ENCODE measurements at places on chromosomes 2 and 18.

GRCh38 chr18:24208270-24209035 lies 69.6 kb downstream of the CABYR start:
- DNase-seq: no peak

GRCh38 chr2:109719871-109720270 lies 74.2 kb upstream of the RGPD5 start:
- no peak for DNase-seq

DNA sequence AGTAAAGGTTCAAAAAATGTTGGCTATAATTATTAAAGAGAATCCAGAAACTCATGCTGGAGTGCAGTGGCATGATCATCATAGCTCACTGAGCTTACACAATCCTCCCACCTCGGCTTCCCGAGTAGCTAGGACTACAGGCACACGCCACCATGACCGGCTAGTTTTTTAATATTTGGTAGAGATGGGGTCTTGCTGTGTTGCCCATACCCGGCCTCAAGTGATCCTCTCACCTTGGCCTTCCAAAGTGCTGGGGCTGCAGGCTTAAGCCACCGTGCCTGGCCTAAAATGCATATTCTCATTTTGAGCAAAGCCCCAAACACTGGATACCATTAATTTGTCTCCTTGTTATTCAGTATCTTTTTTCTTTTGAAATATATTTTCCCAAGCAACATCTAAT lies 32.4 kb downstream of the MEMO1 start:
- no peak for DNase-seq

DNA sequence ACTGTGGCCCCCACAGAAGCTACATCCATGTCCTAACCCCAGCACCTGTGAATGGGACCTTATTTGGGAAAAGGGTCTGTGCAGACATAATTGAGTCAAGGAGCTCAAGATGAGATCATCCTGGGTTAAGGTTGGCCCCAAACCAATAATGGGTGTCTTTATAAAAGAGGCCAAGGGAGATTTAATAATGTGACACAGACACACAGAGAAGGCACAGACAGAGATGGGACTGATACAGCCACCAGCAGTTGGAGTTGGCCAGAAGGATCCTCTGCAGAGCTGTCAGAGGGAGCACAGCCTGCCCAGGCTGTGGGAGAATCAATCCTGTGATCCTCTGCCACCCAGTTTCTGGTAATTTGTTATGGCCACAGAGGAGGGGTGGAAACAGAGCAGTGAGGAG lies 26.0 kb downstream of the SNORC start:
- DNase-seq: no peak

- DNase-seq: no peak
Observed at GRCh38 chr18:77004555-77005380, 127.8 kb downstream of the MBP start.

- DNase-seq: no peak
Observed at GRCh38 chr2:98099939-98100743, 13.2 kb downstream of the VWA3B start.

DNA sequence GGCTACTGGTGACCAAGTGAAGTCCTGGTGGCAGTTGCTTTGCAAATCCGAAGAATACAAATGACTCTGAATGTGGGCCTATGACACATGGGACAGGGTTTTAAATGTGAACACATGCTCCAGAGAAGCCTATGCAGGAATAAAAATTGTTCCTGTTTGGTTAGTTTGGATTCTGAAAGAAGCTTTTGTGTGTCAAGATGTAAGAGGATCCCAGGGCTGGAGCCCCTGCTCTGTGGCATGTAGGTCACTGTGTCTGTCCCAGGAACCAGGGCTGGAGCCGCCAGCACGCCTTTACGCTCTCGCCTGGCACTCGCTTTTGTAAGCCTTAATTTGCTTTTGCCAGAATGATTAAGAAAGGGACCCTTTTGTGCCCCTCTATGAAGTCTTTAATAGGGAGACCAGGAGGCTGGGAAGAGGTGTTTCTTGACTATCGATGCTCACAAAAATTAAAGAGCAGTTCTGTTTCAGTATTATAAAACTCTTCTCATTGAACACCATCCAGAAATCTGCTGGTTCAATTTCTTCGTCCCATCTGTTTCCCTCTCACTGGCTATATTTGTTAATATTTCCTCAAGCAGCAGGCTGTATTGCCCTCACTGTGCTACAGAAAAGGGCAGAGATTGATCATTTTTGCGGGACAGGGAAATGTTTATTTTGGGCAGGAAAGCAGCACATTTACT lies 532.7 kb upstream of the POU3F3 start:
- no peak for DNase-seq

DNA sequence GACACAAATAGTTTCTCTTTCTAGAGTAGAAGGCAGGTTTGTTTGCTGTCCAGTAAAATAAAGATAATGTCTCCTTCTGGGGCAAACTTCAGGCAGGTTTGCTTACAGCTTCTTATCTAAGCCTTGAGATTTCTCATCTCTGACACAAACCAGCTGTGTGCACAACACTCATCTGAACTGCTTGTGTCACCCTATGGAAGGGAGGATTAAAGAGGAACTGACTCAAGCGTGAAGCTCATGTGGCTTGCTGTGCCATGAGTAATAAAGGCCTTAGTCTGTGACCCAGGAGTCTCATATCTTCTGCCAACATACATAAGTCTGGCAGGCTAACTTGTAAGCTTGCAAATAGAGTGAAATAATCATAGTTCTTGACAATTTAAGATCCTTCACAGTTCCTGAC lies 24.2 kb upstream of the CPO start:
- peak; percentile 95 for DNase-seq

DNA sequence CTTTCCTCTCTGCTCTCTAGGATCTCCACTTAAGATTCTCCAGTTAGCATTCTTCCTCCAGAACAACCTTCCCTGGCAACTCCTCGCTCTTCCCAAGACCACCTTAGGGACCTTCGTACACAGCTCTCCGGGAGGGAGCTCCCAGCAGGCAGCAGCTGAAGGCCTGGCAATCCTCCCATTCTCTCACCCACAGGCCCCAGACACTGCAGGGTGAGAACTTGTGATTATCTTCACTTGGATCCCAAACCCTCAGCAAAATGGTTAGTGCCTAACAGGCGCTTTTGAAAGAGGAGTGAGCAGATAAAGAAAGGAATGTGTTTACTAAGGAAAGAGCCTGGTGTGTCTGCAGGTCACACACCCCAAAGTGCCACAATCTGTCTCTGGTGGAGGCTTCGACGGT lies 83.8 kb upstream of the SNTG2 start:
- DNase-seq: no peak

DNA sequence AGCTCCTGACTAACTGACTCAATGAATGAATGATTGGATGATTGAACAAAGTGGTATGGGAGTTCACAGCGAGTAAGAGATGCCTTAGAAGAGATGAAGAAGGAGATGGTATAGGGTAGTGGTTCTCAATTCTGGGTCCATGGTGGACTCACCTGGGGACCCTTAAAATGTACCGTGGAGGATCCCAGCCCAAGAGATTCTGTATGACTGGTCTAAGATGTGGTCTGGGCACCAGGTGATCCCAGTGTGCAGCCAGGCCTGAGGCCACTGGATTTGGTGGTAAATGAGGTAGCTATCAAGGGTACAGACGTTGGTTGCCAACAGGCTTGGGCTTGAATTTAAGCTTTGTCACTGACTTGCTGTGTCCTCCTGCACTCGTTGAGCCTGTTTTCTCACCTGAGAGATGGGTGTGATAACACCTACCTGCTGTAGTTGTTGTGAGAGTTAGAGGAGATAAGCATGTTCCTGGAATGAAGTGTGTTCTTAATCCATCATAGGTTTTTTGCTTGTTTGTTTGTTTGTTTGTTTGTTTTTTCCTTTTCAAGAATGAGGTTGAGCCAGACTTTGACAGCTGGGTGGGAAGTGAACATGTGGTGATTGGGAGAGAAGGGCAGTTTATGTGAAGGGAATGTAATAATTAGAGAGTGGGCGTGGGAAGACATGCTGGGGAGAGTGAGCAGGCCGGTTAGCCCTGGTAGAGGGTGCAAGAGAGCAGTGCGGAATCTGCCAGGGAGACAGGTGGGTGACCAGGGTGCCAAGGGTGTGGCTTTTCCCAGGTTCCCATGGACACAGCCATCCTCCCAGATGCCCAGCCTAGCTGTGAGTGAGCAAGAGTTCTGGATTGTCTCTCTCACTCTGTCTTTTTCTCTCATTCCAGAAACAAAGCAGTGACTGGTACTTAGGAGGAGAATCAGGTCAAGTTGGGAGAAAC lies 31.4 kb upstream of the IL1B start:
- no peak for DNase-seq

GRCh38 chr2:74789271-74789670 lies 44.7 kb upstream of the HK2 start:
- no peak for DNase-seq

DNA sequence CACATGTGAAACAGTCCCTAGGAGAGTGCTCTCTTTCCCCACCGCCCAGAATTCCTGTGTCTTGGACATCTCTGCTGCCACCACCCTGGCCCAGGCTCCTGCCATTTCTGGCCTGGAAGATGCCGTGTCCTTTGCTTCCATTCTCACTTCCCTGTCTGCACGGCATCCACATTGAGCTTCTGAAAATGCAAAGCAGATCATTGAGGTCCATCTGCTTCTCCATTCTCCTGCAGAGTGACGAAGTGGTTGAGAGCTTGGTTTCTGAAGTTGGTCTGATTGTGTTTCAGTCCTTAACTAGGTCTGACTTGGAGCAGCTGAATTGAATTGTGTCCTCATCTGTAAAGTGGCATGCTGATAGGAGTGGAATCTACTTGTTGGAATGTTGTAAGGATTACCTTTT lies 98.7 kb upstream of the MGAT5 start:
- DNase-seq: no peak

- DNase-seq: no peak
Observed at GRCh38 chr18:75216212-75216910, 5.8 kb downstream of the TSHZ1 start.

GRCh38 chr18:73933685-73934084 lies 213.9 kb downstream of the FBXO15 start:
- no peak for DNase-seq

DNA sequence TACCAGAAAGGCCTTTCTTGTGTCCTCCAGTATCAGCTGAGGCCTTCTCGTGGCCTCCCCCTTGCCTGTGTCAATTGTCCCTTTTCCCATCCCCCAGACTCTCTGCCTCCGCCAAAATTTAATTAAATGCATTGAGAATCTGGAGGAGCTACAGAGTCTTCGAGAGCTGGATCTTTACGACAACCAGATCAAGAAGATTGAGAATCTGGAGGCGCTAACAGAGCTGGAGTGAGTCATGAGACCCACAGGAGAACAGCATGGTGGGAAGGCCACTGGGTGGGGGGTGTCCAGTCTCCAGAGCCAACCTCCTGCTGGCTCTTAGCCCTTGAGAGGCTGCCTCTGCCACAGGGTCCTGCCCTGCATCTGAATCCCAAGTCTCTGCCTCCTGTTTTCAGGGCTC lies 8.8 kb downstream of the PPP1R7 start:
- DNase-seq: no peak

DNA sequence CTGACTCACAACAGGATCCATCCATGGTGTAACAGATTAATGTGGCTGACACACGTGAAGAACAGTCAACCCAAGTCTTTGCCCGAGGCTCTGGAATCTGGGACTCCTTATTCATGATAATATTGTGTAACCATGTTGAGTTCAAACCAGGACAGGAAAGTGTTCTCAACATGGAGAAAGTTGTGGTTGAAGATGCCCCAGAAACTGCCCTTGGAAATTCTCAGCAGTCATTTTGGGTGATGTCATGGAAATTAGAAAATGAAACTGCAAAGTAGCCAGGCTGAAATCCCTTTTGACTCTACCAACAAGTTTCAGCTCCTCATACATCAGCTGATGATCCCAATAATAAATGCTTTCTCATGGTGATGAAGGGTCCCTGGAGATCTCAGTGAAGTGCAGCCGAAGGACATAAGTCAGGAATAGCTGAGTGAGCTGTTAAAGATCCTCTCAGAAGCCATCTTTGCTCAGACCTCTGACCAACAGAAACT lies 307.7 kb downstream of the TNS1 start:
- DNase-seq: peak; percentile 88

DNA sequence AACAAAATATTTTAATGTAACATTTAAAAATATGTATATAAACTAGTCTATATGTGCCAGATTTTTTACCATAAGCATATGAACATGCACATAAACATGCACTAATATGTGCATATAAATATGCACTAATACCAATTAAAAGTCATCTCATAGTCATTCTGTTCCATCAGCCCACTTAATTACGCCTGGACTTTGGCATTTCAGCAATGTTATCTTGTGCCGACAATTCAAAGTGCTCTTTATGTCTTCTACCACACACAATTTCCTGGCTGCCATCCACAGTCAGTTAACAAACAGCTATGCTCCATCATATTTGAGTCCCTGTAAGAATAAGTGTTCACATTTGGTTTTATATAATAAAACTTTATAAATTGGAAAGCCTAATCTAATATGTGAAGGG lies 92.6 kb upstream of the TSPYL6 start:
- no peak for DNase-seq

DNA sequence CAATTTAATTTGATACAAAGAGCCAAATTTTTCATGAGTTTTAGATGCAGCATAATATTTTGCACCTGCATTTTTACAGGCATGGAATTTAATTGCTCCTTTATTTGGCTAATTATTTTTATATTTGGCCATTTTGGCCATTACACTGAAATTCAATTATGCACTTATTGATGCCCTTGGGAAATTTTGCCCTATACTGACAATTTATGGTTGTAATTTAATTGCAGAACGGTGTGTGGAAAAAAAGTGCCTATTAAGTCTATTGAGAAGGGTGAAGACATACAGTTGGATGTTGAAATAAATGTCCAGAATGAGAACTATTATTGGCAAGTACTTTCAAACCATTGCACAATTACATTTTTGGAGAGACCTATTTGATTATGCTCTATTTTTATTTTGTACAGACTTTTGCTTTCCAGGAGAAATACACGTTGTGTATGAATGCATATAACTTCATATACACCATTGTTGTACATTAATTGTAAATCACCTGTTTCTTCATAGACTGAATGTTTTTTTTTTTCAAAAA lies 1319.3 kb upstream of the CDH2 start:
- no peak for DNase-seq

GRCh38 chr2:5538772-5539171 lies 153.4 kb upstream of the SOX11 start:
- no peak for DNase-seq

DNA sequence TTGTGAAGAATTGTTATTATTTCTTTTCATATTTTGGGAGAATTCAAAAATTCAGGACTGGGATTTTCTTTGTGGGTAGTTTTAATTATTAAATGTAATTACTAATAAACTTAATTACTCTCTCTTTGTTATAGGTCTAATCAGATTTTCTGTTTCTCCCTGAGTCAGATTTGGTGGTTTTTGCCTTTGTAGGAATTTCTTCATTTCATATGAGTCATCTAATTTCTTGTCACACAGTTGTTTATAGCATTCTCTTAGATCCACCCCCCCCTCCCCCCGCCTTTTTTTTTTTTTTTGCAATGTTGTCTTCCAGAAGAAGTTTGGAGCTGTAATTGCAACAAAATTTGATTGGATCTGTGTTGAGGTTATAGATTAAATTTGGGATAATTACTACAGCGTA lies 26.0 kb upstream of the GALR1 start:
- DNase-seq: no peak

DNA sequence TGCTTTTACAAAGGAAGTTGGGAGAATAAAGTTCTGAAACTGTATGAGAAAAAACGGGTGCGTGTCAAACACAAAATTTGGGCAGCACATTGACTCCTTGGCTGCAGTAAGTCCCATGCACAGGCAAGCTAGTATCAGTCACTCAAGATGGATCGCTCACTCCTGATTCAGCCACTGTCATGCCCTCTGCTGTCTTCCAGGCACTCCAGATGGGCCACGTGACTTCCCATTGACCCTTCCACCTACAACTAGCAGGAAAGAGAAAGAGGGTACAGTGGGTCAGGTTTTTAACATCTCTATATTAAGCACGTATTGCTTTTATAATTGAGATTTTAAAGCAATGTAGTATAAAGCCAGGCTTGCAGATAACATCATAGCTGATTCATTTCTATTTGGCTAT lies 8.6 kb downstream of the ARHGEF33 start:
- no peak for DNase-seq
